Left renal cortex interstitium (tissue), 4 donors: ENCODE measurements at places on chromosomes 7 and 10. TPM values are rescaled to one million over a fixed set of nuclear protein-coding genes. Genes with fewer than 3 reads are reported as not detected.

GRCh38 chr10:8214587-8214986 is 160.1 kb downstream of the GATA3 start:
- no peak for DNase-seq

Gene MOGAT3
- polyA plus RNA-seq = 0.92 TPM

Gene OAT
- 102 TPM for polyA plus RNA-seq

DNA sequence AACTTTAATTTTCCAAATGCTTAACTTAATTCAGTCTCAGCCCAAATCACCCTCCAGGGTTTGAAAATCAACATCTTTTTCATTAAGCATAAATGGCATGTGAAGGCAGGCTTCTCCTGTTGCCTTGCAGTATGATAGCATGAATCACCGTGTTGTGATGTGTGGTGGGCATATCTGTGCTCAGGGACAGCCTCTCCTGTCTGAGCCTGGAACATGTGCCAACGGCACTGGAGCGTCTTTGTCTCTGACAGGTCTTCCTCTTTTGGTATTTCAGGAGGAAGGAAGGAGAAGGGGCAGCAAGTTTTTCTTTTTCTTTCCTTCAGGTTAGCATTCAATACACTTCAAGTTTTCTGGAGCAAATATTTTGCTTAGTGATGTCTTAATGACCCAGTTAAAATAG is 57.6 kb downstream of the LRGUK start:
- no peak for DNase-seq

DNA sequence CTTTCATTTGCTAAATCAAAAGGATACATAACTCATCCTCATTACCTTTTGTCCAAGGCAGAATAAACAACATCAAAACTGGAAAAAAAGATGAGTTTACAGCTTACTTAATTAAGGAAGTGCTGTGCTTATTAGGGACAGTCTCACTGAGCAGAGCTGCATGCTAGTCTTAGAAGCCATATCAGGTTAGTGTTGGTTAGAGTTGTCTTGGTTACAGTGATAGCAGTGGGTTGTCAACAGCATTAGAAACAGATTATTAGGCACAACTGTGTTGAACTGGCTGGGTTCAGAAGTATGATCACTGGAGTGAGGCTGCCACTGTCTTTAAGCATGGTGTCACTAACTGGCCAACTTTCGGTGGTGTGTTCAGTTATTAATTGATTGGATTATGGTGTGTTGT is 503.9 kb upstream of the IGFBP3 start:
- peak; percentile 23 for DNase-seq

Gene CFTR
- 11.1 TPM for polyA plus RNA-seq

Gene MSMB
- polyA plus RNA-seq = not detected

- no peak for DNase-seq
Measured at GRCh38 chr10:13113544-13113943, 13.6 kb downstream of the OPTN start.

- no peak for DNase-seq
Measured at GRCh38 chr10:28769091-28769604, 91.8 kb downstream of the BAMBI start.

DNA sequence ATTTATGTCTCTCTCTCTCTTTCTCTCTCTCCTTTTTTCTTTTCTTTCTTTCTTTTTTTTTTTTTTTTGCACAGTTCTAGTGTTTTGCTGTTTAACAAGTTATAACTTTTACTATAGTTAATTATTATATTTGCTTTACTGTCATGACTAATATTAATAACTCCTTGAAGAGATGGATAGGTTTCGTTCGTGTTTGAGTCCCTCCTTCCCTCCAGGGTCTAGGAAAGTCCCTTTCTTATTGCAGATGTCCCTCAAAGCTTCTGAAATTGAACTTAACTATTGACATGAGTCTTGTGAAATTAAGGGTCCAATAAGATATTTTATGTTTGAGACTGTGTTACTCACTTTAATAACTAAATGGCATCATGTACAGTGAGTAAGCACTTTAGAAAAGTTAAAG is 131.4 kb downstream of the PLXDC2 start:
- no peak for DNase-seq

Gene MMP21
- 0.41 TPM for polyA plus RNA-seq

Gene CDC123
- 130 TPM for polyA plus RNA-seq

- DNase-seq = no peak
Measured at GRCh38 chr10:132163278-132163765, 23.4 kb upstream of the DPYSL4 start.

Gene ARHGEF35
- 24.1 TPM for polyA plus RNA-seq
